ENCODE measurements at places on chromosomes 7 and 10. TPM values are rescaled to one million over a fixed set of nuclear protein-coding genes. Genes with fewer than 3 reads are reported as not detected.

Gene NUTM2A
- total RNA-seq = 0.26 TPM

Gene PLA2G12B
- total RNA-seq = not detected

Gene TACC2
- total RNA-seq = 13.4 TPM

Gene TRIM50
- total RNA-seq = not detected

Gene SFTPA2
- total RNA-seq = not detected

Gene CFTR
- total RNA-seq = under 0.01 TPM

Gene COL13A1
- not detected for total RNA-seq

Gene ARMH3
- total RNA-seq = 6.3 TPM

Gene SORBS1
- total RNA-seq = 0.13 TPM

Gene PNLIPRP1
- not detected for total RNA-seq

Gene GOLGA7B
- total RNA-seq = 0.26 TPM

Gene AKR1C3
- total RNA-seq = 69.5 TPM

Gene PKD2L1
- total RNA-seq = not detected

Gene HNRNPH3
- 38.4 TPM for total RNA-seq

Gene MYH16
- total RNA-seq = 0.53 TPM

Gene TMEM72
- not detected for total RNA-seq

Gene OR2A5
- total RNA-seq = not detected

Gene NPSR1
- total RNA-seq = not detected

Gene TUBB8
- total RNA-seq = not detected

Gene FLNC
- 0.64 TPM for total RNA-seq

Gene DYNC1I1
- not detected for total RNA-seq

Gene TMEM229A
- total RNA-seq = not detected
